Effector memory CD4-positive, alpha-beta T cell (primary cell): ENCODE measurements at places on chromosomes 4 and X.

GRCh38 chr4:93480452-93480851 is 348.1 kb upstream of the ATOH1 start:
- no peak for DNase-seq

GRCh38 chrX:139720136-139720535 is 12.2 kb upstream of the MCF2 start:
- DNase-seq: no peak

DNA sequence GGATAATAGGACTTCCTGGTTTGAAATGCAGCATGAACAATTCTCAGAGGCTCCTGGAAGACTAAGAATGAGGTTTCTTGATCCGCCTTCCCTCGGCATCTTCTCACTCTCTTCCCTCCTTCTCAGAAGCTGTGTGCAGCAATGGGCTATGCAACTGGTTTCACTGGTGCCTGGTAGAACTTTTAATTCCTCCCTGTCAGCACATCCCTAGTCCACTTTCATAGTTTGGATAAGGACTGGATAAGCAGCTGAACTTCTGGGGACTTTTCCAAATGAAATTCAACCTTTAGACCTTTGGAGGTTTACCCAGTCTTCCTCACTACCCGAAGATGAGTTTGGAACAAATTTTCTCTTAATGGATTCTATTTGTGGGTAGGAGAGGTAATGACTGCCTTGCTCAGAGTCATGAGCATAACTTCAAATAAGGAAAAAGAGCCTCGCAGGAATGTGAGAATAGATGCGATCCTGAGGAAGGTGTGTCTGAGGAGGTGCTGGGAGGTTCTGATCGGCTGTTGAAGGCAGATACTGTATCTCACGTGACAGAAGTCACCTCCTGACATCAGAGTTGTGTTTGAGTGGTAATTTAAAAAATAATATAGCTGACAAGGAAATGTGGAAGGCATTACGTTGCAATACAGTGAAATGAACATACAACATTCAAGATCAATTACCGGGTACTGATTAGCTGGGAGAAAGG is 56.0 kb upstream of the HAND2 start:
- DNase-seq: no peak

DNA sequence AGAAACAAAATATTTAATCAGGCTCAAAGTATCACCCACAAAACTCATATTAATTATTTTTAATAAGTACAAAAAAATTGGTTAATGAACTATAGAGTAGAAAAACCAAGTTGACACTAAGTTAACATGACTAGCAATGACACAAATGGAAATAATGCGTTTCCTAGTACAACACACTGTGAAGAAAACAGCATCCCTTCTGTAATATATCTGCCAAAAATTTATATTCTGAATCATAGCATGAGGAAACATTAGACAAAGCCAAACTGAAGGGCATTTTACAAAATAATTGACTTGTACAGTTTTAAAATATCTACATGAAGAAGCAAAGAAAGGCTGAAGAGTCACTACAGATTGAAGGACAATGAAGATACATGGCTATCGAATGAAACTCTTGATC is 477.6 kb upstream of the INTU start:
- no peak for DNase-seq

- no peak for DNase-seq
Measured at GRCh38 chr4:187021436-187022205, 298.0 kb upstream of the FAT1 start.
